ENCODE measurements at places on chromosomes 7 and 10. TPM values are rescaled to one million over a fixed set of nuclear protein-coding genes. Genes with fewer than 3 reads are reported as not detected.

GRCh38 chr10:28796606-28797512, 119.5 kb downstream of the BAMBI start:
- DNase-seq, result no peak

GRCh38 chr7:30422922-30423321, 55.7 kb downstream of the NOD1 start:
- no peak for DNase-seq

Gene VWDE
- polyA plus RNA-seq, result 1.5 TPM

Gene DNAJB6
- polyA plus RNA-seq, result 75.6 TPM

Gene NEURL1
- polyA plus RNA-seq, result 0.10 TPM

Data from mammary epithelial cell (primary cell).